ENCODE measurements at places on chromosomes 5 and 9.

DNA sequence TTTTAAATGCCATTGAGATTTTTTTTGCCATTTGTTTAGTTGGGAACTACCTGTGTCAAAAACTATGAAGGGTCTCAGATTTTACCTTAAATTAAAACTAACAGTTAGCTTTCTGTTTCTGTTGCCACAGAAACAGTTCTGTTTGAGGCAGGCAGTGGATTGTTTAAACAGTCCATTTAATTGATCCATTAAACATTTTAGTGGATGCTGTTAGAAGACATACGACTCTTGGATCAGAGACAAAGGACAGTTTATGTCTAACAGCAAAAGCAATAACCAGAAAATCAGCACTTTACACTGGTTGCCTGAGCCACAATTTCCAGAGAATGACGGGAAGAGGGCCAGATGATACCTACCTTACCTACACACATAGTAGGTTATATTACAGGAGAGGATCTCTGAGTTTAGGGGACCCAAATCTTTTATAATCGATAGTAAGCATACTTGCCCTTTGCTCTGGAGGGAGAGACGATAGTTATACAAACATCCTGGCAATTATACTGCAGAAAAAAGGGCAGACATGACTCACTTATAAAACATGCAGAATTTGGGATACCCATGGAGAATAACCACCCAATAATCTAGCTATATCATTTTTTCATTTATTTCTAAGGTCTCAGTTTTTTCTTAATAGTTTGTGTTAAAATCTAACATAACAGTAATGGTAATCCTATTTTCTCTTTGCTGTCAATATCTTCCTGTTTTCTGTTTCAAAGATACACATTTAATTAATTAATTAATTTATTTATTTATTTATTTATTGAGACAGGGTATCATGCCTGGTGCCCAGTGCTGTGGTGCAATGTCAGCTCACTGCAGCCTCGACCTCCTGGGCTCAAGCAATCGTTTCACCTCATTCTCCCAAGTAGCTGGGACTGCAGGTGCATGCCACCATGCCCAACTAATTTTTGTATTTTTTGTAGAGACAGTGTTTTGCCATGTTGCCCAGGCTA lies 136.7 kb upstream of the TNFAIP8 start:
- DNase-seq: no peak

DNA sequence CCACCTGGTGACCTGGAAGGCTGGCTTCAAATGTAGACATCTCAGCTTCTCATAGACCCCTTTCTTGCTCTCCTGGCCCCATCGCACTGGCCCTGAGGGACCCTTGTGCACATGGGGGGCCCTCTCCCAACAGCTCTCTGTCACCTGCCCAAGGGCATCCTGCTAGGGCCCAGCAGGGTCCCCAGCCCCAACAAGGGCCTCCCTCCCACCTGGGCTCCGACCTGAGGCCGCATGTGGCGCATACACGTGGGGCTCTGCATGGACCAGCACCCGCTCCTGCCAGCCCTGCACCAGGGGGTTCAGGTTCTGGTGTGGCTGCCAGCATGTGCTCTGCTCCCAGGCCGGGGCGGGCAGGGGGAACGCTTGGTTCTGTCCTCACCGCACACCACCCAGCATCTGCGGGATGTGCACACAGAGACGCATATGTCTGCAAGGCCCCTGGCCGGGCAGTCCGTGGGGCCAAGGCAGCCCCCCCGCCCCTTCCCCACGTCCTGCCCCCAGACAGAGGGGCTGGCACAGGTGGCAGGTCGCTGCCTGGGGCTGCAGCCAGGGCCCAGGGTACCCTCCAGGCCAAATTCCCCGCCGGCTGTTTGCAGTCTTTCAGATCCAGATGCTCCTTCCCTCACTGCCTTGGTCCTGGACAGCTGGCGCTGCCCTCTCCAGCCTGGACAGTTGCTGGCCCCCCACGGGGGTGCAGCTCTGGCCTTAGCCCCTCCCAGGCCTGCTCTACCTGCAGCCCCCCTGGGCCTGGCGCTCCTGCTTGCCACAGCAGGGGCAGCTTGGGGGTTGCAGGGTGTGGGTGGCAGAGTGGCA lies 17.9 kb upstream of the NRARP start:
- DNase-seq: peak; percentile 15

GRCh38 chr5:14476786-14477435 lies 104.7 kb upstream of the OTULINL start:
- no peak for DNase-seq

DNA sequence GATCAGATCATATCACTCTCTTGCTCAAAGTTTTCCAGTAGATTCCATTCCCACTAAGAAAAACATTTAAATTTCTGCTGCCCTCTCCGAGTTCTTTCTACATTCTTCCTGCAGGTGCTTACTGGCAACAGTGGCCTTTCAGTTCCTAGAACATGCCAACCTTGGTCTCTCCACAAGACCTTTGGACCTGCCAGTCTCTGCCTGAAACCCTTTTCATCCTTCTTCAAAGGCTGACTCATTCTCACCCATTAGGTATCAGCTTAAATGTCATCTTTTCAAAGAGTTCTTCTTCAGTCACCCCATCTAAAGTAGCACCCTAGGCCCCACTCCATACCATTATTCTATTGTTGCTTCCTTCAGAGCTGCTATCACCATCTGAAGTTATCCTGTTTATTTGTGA lies 21.8 kb downstream of the PPIC start:
- no peak for DNase-seq

GRCh38 chr9:131667576-131667975 lies 72.3 kb downstream of the RAPGEF1 start:
- peak; percentile 75 for DNase-seq

DNA sequence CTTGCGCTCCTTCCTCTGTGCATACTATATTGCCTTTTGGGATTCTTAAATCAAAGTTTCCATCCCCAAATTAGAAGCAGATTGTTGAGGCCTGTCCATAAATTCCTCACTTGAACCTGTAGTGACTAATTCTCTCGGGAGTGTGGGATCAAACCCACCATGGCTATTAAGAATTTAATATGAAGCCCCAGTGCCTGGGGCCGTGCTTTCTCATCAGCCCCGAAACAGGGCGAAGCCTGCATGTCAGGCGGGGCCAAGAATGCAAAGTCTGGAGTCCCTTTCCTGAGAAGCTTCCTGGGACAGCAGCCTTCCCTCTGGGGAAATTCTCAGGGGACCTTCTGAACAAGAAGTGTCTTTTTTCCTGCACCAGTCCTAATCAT lies 29.3 kb upstream of the FAT2 start:
- DNase-seq: no peak

- no peak for DNase-seq
Measured at GRCh38 chr5:81091199-81091598, 131.0 kb downstream of the RASGRF2 start.

- no peak for DNase-seq
Measured at GRCh38 chr5:1027631-1028441, 19.2 kb downstream of the NKD2 start.

- no peak for DNase-seq
Measured at GRCh38 chr9:19967216-19967887, 178.5 kb upstream of the SLC24A2 start.

GRCh38 chr9:131810351-131811170 lies 70.7 kb upstream of the RAPGEF1 start:
- DNase-seq: no peak

DNA sequence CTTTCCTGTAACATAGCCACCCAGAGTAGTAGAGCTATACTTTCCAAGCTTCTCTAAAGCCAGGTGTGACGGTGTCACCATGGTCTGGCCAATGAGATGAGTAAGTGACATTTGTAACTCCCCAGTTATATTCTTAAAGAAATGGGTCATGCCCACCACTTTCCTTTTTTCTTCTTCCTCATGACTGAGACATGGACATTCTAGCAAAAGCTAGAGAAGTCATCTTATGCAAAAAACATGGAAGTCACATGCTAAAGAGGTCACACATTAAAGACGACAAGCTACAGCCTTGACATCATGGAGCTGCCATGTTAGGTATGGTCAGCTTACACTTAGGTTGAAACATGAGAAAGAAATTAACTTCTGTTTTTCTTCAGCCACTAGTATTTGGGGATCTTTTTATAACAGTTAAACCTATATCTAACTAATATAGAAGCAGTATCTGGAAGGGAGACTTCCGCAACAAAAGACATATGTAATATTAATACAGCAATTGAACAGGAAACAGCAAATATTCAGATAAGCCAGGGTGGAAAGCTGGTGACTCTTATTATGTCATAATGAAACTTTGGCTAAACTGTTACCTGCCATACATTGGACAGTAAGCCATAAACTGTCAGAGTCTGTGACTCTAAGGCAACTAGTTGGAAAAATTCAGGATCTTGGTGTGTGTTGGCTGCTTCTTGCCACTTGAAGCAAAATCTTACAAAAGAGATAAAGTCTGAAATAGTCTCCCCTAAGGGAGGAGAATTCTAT lies 54.7 kb upstream of the SNX2 start:
- no peak for DNase-seq

DNA sequence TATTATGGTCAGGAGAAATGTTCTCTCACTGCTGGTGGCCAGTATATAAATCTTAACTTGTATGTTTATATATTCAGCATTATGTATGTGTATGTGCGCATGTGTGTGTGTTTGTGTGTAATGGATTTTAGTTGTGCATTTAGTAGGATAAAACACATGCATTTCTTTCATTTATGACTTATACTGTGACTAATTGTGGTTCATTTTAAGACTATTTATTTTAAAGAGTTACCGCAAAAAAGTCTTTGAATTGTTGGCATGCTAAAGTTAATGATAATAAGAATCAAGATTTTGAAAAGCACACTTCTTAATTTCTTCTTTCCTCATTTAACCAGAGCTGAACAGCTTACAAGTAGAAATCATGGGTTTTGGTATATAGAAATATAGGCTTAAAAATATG lies 60.9 kb downstream of the RAI14 start:
- DNase-seq: no peak

DNA sequence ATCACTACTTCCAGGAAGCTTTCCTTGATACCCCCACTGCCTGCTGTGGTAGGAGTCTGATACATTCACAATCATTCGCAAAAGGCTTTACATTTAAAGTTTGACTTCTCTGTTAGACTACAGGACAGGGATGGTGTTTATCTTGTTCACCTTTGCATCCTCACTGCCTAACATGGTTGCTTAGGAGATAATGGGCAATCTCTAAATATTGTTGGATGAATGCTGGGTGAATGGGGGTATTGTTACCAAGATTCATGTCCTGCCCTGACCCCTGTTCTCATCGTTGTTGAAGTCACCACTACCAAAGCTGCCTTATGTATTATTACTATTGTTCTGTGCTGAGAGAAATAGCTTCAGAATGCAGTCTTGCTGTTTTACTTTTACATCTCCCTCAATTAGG lies 7.7 kb upstream of the TMEFF1 start:
- DNase-seq: no peak

DNA sequence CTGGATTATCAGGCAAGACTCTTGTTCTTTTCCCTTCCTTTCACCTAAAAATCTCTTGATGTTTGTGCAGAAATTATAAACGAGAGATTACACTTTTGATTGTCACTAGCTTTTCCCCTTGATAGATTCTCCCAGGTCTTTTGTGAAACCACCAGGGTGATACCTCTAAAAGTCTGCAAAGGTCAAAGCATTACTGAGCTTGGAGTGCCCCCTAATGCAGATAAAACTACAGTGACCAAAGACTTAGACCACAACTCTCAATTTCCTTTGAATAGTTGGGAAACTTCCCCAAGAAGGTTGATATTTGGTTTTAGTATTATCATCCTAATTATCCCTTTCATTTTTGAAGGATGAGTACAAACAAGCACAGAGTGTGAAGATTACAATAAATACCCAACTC lies 173.1 kb downstream of the CYLC2 start:
- no peak for DNase-seq

DNA sequence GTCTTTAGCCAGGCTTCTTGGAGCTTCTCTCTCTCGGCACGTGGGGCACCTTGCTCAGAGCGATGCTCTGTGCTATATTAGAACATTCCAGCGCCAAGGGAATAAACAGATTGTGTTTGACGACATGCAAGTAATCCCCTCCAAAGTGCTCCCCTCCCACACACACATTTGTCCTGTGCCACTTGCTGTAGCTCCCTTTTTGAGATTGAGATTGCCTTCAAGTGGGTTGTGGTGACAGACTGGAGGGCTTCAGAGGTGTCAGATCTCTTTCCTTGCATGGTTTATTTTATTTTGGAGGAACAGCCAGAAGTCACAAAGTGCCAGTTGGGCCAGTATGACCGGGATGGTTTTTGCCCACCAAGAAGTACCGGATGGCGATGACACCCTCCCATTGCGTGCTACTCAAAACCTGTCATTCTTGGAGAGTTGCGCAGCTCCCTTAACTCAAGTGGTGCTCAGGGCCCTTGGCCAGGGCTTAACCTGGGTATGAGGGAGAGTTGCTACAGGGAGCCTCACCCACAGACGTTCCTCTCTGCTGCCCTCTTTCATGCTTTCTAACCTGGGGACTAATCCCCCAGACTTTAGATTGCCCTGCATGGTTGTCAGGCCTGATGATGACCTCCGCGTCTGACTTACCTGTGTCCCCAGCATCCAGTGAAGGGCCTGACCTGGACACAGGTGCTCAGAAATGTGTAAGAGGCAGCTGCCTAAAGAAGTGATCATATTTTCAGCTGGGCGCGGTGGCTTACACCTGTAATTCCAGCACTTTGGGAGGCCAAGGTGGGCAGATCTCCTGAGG lies 18.8 kb upstream of the RPL26L1 start:
- DNase-seq: no peak

DNA sequence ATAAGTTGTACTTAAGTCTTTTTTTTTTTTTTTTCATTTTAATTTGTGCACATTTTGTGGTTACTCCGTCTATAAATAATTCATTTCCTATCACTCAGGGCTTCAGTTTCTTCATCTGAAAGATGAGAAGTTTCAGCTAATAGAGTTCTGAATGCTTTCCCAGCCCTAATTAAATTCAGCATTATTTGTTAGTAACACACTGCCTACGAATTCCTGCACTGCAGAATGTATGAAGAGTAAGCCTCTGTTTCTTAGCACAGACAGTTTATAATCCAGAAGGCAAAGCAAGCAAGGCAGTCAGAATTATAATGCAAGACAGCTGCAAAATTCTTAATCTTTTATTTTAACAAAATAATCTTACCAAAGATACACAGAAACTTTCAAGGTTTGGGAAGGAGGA lies 138.0 kb upstream of the GHR start:
- no peak for DNase-seq

- DNase-seq: no peak
Measured at GRCh38 chr9:68446836-68447235, 90.4 kb downstream of the PGM5 start.

DNA sequence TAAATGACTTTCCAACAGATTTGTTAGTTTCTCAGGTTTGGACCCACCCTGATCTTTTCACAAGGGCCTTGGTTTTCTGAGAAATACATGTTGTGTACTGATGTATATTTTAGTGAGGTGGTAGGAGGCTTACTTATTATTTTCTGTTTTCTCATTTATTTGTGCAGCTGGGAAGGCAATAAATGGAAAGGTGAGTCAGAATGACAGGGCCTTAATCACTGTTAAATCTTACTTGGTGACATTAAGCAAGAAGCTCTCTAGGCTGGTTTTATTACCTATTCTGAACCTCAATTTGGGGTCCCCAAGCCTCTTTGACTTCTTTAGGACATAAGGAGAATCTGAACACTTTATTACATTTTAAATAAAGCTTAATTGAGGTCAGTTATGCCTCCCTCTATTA lies 214.0 kb upstream of the DAB2 start:
- no peak for DNase-seq

- no peak for DNase-seq
Measured at GRCh38 chr5:38663249-38663648, 106.8 kb upstream of the LIFR start.
